ENCODE measurements at places on chromosomes 12 and 14.

- DNase-seq: no peak
Measured at GRCh38 chr12:20475542-20475941, 107.2 kb downstream of the PDE3A start.

DNA sequence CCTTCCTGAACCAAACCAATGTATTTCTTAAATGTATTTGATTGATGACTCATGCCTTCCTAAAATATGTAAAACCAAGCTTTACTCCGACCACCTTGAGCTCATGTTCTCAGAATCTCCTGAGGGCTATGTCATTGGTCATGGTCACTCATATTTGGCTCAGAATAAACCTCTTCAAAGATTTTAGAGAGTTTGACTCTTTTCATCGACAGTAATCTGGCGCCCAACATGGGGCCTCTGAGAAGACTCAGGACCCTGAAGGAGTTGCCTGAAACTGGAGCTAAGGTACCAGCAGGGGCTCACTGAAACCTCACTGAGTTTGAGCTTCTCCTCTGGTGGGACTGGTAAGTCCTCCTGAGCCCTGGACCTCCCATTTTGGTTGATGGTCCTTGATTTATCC lies 17.2 kb upstream of the PSMC1 start:
- no peak for DNase-seq

DNA sequence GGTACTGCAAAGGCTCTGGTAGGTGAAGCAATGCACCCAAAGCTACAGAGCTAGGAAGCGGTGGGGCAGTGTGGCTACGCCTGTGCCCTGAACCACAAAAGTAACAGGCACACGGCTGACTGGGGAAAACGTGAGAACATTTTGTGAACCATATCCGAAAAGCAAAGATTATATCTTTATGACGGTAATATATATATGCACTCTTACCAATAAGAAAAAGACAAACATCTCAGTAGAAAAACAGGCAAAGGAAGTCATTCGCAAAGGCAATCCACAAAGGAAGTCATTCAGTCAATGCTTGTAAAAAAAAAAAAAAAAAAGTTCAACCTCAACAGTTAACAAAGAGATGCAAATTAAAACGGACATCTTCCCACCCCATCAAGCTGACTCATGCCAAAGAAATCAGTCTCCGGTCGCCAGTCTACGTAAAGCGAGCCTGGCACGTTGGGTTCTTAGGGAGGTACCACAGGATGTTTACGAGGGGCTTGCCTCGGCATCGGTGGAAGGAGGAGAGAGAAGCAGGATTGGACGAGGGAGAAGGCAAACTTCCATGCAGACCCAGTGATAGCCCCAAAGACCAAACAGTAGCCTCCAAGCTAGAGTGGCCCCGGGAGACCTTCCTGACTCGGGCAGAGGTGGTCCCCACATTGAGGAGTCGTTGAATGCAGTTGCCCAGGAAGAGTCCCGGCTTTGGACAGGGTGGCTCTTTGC lies 39.4 kb upstream of the PPP2R5C start:
- peak; percentile 90 for DNase-seq

DNA sequence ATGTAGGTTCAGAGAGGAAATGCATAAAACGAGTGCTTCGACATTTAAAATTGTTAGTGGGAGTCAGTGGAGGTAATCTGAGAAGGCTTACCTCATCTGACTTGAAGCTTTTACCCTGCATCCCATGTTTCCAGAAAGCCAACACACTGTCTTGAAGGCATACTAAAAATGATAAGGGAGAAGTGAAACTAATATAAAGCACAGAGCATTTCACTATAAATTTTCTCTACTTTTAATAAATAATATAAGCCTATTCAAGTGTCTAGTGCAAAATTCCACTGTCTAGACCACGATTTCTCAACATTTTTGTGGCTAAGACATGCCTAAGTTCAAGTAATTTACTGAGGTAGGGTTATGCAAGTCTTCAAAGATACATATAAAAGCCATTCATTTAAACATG lies 29.1 kb upstream of the CDKL1 start:
- no peak for DNase-seq

GRCh38 chr14:101365329-101366158 lies 195.8 kb upstream of the DIO3 start:
- DNase-seq: peak; percentile 77

GRCh38 chr12:123200414-123200813 lies 32.5 kb downstream of the MPHOSPH9 start:
- no peak for DNase-seq

- DNase-seq: no peak
Measured at GRCh38 chr14:74219277-74220205, 19.7 kb upstream of the VSX2 start.

DNA sequence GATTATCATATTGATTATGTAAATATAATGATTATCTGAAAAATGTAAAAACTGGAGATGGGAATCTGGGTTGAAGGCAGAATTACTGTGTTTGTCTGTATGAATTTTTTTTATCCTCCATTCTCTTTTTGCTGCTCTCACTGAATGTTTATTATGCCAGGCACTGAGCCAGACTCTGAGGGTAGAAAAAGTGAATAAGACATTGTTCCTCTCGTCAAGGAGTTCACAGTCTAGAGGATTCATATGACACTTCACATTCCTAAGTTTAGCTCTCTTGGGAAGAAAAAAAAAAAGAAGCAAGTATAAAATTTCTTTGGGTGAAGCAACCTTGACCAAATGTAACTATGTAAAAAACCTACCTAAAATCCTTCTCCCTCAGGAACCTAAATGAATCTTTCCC lies 120.9 kb upstream of the LMO3 start:
- no peak for DNase-seq

GRCh38 chr14:57848353-57848752 lies 17.5 kb downstream of the SLC35F4 start:
- no peak for DNase-seq

DNA sequence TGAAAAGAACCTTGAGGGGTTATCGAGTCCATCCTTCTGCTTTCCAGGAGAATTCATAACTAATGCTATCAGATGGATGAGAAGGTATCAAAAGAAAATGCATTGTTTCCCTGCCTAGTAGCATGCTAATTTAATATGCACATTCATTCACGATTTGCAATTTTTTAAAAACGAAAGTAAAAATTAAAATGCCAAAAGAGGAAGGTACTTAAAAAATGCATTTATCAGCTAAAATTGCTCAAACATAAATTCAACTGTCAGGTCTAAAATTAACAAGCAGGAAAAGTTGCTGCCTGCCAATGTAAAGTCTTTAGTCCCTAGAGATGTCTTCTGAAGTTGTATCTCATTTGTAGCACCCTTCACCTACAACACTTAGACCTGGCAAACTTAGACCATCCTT lies 7.9 kb downstream of the ATF7 start:
- DNase-seq: no peak

GRCh38 chr12:80936353-80936641 lies 1.4 kb downstream of the LIN7A start:
- no peak for DNase-seq

DNA sequence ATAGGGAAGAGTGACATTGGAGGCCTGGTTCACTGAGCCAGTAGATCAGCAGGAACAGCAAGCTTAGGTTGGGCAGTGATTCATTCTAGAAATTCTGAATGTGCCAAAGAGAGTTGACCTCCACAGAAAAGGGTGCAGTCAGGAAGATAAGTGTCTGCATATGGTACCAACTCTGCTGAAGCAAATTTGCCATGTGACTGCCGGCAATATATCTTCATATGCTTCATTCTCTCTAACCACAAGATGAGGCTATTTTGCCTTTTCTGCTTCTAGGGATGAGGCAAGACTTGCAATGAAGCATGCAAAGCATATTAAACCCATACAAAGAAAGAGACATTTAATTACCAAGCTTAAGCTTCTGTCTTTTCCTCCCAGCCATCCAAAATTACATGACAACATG lies 13.6 kb downstream of the CCDC198 start:
- no peak for DNase-seq

- peak; percentile 79 for DNase-seq
Measured at GRCh38 chr14:76884853-76885276, 58.7 kb downstream of the LRRC74A start.

GRCh38 chr14:69626132-69626500 lies 14.7 kb downstream of the SUSD6 start:
- DNase-seq: no peak

- peak; percentile 99 for DNase-seq
Measured at GRCh38 chr12:52945389-52946232, 3.3 kb upstream of the KRT18 start.

GRCh38 chr12:14394317-14395073 lies 29.0 kb downstream of the ATF7IP start:
- no peak for DNase-seq

GRCh38 chr12:8562310-8562709 lies 21.6 kb upstream of the CLEC4E start:
- DNase-seq: peak; percentile 65

GRCh38 chr12:65419284-65420072 lies 141.0 kb downstream of the MSRB3 start:
- DNase-seq: no peak

- no peak for DNase-seq
Measured at GRCh38 chr12:72295101-72295500, 22.9 kb downstream of the TRHDE start.

DNA sequence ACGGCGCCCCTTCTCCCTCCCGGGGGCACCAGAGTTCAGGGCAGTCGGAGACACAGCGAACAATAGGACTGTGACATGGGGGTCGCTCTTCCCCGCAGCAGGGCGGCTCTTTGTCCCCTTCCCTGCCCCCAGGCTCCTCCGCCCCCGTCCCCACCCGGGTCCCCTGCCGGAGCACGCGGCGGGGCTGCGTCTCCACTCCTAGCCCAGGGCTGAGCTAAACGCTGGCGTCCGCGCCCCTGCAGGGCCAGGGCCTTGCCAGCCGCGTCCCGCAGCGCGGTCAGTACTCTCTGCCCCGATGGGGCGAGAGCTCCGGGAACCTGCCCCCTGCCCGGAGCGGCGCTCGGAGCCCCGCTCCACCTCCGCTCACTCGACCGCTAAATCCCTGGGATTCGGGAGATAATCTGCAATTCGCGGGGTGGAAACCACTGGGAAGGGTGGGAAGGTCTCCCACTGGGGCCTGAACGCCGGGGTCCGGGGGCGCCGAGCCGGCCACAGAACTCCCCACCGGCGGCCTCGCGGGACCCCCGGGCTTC lies 825 bp upstream of the CCDC85C start:
- DNase-seq: no peak

DNA sequence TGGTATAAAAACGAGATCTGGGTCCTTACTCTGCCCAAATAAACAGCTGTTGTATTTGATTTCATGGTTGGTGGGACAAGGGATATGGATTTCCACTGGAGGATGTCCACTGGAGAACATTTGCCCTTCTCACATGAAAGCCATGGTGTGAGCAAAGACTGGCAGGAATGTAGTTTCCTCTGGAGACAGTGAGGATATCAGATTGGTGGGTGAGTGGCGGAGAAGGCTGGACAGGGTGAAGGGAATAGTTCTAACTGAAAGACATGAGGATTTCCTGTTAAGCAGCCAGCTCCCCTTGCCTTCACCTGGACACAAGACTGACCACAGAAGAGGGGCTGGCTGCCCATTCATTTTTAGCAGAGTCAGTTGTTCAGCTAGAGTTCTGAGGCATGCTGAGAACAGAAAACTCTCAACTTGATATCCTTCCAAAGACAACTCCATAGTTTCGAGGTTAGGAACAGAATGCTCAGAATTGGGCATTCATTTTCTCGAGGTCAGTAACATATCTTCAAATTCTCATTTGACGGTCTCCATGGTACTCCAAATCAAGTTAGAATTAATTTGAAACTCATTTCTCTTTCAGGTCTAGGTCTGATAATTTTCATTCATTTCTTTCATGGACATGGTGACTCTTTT lies 365.7 kb downstream of the LRIG3 start:
- DNase-seq: no peak

- peak; percentile 42 for DNase-seq
Measured at GRCh38 chr12:5971194-5971850, 26.3 kb upstream of the ANO2 start.

GRCh38 chr12:49244176-49244575 lies 20.7 kb upstream of the TUBA1C start:
- DNase-seq: no peak

DNA sequence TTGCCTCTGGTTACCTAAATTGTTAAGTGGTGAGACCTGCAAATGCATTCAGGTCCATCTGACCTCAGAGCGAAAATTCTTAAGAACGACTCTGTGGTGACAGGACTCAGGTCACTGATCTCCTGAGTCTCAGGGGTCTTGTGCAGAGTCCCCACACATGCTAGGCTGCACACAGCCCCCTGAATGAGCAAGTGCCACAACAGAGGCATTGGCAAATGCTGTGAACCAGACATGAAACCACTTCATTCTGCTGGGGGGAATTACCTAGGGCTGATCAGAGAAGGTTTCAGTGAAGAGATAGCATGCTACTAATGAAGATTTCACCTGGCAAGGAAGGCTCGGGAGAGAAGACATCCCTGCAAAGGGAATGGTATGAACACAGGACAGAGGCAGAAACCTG lies 281.6 kb downstream of the ITPR2 start:
- no peak for DNase-seq

DNA sequence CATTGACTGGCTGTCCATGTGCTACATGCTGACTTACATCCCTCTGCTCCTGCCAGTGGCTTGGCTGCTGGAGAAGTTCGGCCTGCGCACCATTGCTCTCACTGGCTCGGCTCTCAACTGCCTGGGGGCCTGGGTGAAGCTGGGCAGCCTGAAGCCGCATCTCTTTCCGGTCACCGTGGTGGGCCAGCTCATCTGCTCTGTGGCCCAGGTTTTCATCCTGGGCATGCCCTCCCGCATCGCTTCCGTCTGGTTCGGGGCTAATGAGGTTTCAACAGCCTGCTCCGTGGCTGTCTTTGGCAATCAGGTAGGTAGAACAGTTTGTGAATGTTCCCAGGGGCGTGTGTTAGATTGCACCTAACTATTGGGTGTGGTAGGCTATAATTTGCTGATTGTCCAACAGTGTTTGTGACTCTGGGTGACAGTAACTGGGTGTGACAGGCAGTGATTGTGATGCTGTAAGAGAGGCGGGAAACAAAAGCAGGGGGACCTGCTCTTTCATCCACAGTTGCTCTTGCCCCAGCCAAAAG lies 981 bp downstream of the FLVCR2 start:
- DNase-seq: no peak
